ENCODE measurements at places on chromosomes 13 and 19.

DNA sequence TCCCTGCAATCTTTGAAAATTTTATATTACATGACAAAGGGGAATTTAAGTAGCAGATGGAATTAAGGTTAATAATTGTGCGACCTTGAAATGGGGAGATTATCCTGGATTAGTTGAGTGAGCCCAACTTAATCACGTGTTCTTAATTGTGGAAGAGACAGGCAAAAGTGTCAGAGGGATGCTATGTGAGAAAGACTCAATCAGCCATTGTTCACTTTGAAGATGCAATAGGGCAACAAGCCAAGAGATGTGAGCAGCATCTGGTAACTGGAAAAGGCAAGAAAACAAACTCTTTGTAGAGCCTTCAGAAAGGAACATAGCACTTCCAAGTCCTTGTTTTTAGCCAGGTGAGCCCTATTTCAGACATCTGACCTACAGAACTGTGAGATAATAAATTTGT, 247.7 kb downstream of the SLITRK1 start:
- no peak for DNase-seq
- no peaks in the 10 kb centered on the region for H3K4me1 ChIP-seq
- H3K4me3 ChIP-seq: no peak overlapping the region

DNA sequence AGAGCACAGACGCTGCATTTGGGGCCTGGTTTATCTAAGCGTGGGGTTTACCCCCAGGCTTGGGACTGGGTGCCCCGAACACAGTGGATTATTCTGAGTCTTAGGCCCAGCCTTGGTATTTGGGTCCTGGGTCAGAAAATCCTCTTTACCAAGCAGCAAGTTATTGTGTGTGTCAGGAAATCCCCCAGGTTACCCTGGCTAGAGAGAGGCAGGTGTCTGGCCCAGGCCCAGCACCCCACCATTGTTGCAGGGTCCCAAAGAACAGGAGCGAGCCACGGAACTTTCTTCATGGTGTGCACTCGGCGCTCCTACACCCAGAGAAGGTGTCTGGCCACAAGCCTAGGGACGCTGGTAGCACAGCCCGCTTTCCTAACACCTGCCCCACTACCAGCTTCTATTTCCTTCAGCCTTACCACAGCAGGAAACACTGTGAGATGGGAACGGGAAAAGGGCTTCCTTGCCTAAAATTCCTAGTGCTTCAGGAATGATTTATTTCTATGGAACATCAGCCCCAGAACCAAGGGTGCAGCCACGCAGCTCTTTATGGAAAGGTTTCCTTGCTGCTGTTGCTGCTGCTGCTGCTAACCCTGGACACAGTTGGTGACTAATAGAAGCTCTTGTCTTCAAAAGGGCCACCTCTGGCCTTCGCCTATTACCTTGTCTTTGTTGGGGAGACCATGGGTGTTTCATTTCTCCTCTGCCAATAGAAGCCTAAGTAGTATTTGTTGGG, 7.4 kb upstream of the CDX2 start:
- no peak for DNase-seq
- no peak overlapping the region for H3K27ac ChIP-seq
- peaks cover under 1% of the 10 kb centered on the region for H3K36me3 ChIP-seq
- peaks cover 34% of the 10 kb centered on the region for H3K4me1 ChIP-seq

- peak overlapping the region; percentile 0 for H3K27ac ChIP-seq
- no peak for DNase-seq
- H3K36me3 ChIP-seq: peaks cover 14% of the 10 kb centered on the region
- H3K4me3 ChIP-seq: no peak overlapping the region
- H3K27me3 ChIP-seq: peaks cover 2% of the 10 kb centered on the region
- H3K4me1 ChIP-seq: no peaks in the 10 kb centered on the region
These were observed 14.3 kb downstream of the DPRX start for GRCh38 chr19:53646144-53646543.

DNA sequence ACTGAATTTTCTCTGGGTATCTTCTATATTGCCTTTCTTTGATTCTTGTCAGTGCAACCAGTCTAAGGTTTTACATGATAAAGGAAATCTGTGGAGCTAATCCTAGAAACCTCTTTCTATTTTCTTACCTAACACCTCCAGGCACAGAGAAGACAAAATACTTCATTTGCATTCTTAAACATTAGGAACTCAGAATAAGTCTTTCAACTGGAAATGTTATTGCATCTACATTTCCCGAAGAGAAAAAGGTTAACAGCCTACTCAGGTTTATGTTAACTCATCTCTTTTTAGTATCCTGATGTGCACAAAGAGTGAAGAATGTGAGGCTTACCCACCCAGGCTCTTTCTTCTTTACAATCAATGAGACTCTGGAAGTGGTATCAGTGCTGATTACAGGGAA, 106.7 kb downstream of the PCCA start:
- H3K27ac ChIP-seq: no peak overlapping the region
- no peaks in the 10 kb centered on the region for H3K36me3 ChIP-seq
- no peaks in the 10 kb centered on the region for H3K27me3 ChIP-seq
- H3K4me3 ChIP-seq: no peak overlapping the region

DNA sequence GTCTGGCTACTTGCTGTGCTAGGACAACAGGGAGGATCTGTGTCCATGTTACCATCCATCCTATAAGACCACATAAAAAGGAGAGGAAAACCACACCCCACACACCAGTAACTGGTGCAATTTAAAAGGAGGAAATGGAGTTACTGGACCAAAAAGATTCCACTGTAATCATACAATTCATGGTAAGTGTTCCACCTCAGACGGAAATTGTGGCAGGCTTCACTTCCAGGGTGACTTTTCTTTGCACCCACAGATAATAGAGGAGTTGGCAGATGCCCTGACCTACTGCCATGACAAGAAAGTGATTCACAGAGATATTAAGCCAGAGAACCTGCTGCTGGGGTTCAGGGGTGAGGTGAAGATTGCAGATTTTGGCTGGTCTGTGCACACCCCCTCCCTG, 2.4 kb downstream of the AURKC start:
- H3K27ac ChIP-seq: no peak overlapping the region
- DNase-seq: no peak
- H3K27me3 ChIP-seq: no peaks in the 10 kb centered on the region
- H3K4me1 ChIP-seq: peaks cover 5% of the 10 kb centered on the region

Measured in endothelial cell (in vitro differentiated cells).